Mammary microvascular endothelial cell (primary cell): ENCODE measurements at places on chromosomes 12 and 14. TPM values are rescaled to one million over a fixed set of nuclear protein-coding genes. Genes with fewer than 3 reads are reported as not detected.

STAC3 gene
- total RNA-seq, result not detected in 2 replicates

KCNH3 gene
- not detected in 2 replicates for total RNA-seq

TAS2R13 gene
- total RNA-seq, result 0.07 and 0.10 TPM in 2 replicates

APOF gene
- total RNA-seq, result not detected in 2 replicates

PUS1 gene
- 24.2 and 37.7 TPM in 2 replicates for total RNA-seq

SMCO2 gene
- 0.13 TPM in 1 of 2 replicates, not detected in the other for total RNA-seq

RPL10L gene
- total RNA-seq, result not detected in 2 replicates

RNFT2 gene
- 2.3 and 3.7 TPM in 2 replicates for total RNA-seq

TMCC3 gene
- 16.0 and 18.1 TPM in 2 replicates for total RNA-seq

RDH11 gene
- 65.0 and 65.8 TPM in 2 replicates for total RNA-seq

KCNC2 gene
- total RNA-seq, result not detected in 2 replicates

TOMM20L gene
- not detected in 2 replicates for total RNA-seq

ZFHX2 gene
- under 0.01 and 0.69 TPM in 2 replicates for total RNA-seq

MUCL1 gene
- not detected in 2 replicates for total RNA-seq

CCDC184 gene
- not detected in 2 replicates for total RNA-seq

NPFF gene
- not detected in 2 replicates for total RNA-seq

KLRF1 gene
- not detected in 2 replicates for total RNA-seq

BCL7A gene
- total RNA-seq, result 6.2 and 6.3 TPM in 2 replicates

IL26 gene
- not detected in 2 replicates for total RNA-seq

SRP54 gene
- total RNA-seq, result 51.2 and 58.3 TPM in 2 replicates

GPRC5A gene
- total RNA-seq, result 50.8 and 57.3 TPM in 2 replicates

ADCY6 gene
- 16.9 and 19.7 TPM in 2 replicates for total RNA-seq

MAPK1IP1L gene
- 79.1 and 119 TPM in 2 replicates for total RNA-seq

PAH gene
- total RNA-seq, result not detected in 2 replicates

PLEK2 gene
- total RNA-seq, result 28.0 and 29.5 TPM in 2 replicates

NRIP2 gene
- not detected in 2 replicates for total RNA-seq

KIF26A gene
- 7.3 and 9.4 TPM in 2 replicates for total RNA-seq

VSX2 gene
- not detected in 2 replicates for total RNA-seq

PROX2 gene
- total RNA-seq, result not detected in 2 replicates

CD163 gene
- not detected in 2 replicates for total RNA-seq
